ENCODE measurements at places on chromosomes 7 and 10.
A peak's percentile ranks its signal among the peaks of the same experiment; 100 is the strongest.

DNA sequence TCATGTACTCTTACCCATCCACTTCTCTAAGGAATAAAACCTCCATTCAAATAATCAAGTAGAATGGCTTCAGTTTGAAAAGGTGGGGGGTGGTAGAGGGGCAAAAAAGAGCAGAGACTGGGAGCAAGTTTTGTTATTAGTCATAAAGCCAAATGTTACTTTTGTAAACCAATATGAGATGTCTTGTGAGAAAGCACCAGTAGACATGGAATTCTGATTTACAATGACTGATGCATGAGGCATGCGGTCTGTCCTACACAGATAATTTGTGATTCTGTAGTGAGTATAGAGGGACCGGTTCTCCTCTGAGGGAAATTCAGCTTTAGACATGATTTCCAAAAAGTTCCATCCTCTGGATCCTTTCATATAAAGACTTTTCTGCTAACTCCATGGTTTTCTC lies 12.9 kb upstream of the ABCA13 start:
- DNase-seq, result no peak

GRCh38 chr7:85068799-85069198 lies 118.1 kb downstream of the SEMA3D start:
- DNase-seq, result no peak

GRCh38 chr10:131728286-131729228 lies 172.3 kb upstream of the PPP2R2D start:
- no peak for DNase-seq

- no peak for DNase-seq
These were observed 122.6 kb downstream of the KCND2 start for GRCh38 chr7:120395526-120396019.

DNA sequence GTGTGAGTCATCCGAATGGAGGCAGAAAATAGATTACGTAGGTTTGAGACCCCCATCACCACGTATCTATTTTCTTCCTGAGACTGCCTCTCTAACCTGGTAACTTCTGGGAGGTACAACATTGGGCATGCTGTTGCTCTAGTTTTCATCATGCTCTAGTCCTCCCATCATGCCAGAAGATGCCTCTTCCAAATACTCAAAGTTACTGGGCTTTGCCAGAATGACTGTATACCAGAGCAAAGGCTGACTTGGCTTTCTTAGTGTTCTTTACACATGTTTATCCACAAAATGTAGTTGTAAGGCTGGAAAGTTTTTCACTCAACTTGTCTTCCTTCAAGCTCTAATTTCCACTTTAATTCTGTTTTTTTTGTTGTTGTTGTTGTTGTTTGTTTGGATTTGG lies 370.5 kb downstream of the MDFIC start:
- DNase-seq, result no peak

DNA sequence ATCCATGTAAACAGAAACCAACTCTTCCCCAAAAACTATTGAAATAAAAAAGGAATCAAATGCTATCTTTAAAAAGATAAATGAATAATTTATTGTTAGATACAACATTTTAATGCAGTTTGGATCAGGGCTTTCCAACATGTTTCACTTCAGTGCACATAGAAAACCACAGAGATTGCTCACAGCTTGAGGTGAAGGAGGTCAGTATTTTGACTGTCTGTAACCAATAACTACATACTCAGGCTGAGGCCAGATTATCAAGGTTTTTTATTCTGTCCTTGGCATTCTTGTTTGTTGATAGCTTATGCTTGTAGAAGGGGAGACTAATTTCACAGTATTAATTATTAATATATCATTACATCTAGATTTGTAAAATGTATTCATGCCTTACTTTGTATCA lies 195.5 kb downstream of the PRKG1 start:
- no peak for DNase-seq

GRCh38 chr10:71970331-71970730 lies 6.1 kb downstream of the CHST3 start:
- DNase-seq, result peak; percentile 22

DNA sequence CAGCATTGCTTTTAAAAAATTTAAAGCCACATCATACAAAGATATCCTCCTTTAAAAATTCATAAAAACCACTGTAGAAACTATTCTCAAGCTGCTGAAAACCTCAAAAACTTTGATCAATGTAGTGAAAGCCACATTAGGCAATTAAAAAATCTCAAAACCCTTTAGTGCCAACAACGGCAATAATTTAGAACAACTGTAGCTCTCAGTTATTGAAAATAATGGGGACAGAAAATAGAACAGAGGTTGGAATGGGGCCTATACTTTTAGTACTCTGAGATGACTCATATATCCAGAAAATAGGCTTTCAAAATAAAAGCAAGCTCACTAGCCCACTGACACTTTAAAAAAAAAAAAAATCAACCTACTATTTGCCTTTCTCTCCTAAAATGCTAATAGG lies 87.5 kb downstream of the GSAP start:
- DNase-seq, result no peak

DNA sequence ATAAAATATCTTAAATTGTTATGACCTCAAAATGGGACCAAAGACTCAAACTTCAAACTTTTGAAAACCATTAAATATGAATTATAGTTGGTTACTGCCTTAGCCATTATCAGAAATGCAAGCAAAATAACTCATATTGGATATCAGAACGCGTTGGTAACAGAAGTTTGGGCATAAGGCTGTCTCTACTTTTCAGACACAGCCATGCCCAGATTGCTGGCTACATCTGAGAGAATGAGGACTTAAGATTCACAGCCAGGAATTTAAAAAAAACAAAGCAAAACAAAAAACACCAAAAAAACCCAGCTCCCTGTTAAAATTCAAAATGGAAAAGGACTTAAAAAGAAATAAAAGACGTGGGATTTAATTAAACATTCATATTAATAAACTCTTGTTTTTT lies 161.6 kb downstream of the JMJD1C start:
- no peak for DNase-seq

DNA sequence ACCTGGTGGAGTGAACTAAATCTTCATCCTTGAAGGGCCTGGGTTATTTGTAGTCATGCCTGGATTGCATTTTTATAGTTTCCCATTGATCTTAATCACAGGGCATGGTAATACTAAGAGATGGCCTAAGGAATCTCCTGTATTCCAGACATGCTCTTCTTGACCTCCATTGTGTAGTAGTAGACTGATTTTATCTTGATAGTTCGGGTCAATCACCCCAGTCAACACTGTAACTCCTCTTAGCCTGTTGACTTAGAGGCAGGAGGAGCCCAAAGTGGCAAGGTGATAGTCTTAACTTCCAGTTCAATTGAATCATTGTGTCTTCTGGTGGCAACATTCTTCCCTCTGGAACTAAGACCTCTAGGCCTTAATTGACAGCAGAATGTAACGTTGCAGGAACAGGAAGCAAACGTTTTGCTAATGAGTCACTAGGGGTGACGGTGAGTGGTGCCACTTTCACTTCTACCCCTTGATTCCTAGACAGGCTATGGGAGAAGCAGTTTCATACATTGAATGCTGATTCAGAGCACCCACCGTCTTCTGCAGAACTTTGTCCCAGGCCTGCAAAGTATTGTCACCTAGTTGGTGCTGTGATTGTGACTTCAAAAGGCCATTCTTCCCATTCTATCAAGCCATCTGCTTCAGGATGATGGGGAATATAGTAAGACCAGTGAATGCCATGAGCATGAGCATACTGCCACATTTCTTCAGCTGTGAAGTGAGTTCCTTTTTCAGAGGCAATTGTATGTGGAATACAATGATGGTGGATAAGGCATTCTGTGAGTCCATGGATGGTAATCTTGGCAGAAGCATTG lies 24.0 kb upstream of the PAPSS2 start:
- DNase-seq, result peak; percentile 63

- no peak for DNase-seq
These were observed 32.8 kb upstream of the ARHGAP12 start for GRCh38 chr10:31961277-31962074.

GRCh38 chr10:133072720-133073390 lies 14.9 kb upstream of the ADGRA1 start:
- no peak for DNase-seq

- no peak for DNase-seq
These were observed 187.2 kb upstream of the LYZL2 start for GRCh38 chr10:30816820-30817171.

GRCh38 chr7:41503438-41503837 lies 199.5 kb downstream of the INHBA start:
- DNase-seq, result no peak

- no peak for DNase-seq
These were observed 258.0 kb upstream of the LYZL1 start for GRCh38 chr10:29030900-29031299.

- DNase-seq, result no peak
These were observed 18.8 kb upstream of the GNA12 start for GRCh38 chr7:2862831-2863361.

GRCh38 chr10:72061491-72061890 lies 26.9 kb downstream of the SPOCK2 start:
- DNase-seq, result no peak

GRCh38 chr10:80281292-80281691 lies 8.2 kb downstream of the MAT1A start:
- DNase-seq, result no peak

GRCh38 chr7:136062625-136063325 lies 85.6 kb upstream of the MTPN start:
- no peak for DNase-seq

- no peak for DNase-seq
These were observed 92.1 kb upstream of the FGFR2 start for GRCh38 chr10:121690152-121690848.

- DNase-seq, result no peak
These were observed 41.3 kb upstream of the HPSE2 start for GRCh38 chr10:99276848-99277486.

DNA sequence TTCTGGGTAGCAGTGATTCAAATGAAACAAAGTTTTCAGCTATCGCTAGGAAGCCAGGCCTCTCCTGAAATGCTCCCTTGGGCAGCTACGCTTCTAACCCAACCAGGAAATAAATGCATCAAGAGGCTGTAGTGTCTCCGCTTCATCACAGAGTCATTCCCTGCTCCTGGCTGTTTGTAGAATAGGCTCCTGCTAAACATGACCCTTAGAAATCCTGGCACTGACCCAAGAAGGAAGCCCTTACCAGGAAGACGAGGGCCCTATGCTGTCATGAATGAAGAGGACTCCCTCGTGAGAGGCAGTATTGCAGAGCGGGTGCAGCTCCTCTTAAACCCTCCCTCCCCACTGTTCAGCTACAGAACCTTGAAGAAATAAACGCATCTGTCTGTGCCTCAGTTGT lies 48.3 kb downstream of the NOD1 start:
- DNase-seq, result no peak

DNA sequence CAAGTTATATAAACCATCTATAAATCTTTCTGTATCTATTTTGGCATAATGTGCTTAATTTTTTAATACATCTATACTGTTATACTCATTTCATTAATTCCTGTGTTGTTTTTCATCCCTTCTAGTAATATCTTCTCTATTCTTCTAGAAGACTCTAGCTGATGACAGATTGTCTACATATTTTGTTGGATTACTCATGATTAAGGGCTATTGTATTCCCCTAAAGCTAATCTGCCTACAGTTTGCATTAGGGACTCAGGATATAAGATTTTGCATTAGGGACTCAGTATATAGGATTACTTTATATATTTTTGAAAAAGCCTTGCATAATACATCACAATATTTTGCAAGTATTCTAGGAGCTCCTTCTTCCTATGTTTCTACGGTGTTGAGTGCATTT lies 8.3 kb upstream of the SEMA3A start:
- no peak for DNase-seq

DNA sequence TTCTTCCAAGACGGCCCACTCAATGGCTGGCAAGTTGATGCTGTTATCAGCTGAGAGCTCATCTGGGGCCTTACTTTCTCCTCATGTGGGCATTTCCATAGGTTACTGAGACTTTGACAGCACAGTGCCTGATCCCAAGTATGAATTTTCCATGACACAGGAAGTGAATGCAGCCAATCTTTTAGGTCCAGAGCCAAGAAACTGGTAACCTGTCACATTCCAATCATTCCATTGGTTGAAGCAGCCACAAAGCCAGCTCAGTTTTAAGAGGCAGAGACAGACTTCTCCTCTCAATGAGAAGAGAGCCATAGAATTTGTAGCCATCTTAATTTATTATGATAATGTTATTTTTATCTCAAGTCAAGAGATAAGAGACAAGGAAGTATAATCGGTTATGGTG lies 775.5 kb downstream of the CNTNAP2 start:
- DNase-seq, result no peak

DNA sequence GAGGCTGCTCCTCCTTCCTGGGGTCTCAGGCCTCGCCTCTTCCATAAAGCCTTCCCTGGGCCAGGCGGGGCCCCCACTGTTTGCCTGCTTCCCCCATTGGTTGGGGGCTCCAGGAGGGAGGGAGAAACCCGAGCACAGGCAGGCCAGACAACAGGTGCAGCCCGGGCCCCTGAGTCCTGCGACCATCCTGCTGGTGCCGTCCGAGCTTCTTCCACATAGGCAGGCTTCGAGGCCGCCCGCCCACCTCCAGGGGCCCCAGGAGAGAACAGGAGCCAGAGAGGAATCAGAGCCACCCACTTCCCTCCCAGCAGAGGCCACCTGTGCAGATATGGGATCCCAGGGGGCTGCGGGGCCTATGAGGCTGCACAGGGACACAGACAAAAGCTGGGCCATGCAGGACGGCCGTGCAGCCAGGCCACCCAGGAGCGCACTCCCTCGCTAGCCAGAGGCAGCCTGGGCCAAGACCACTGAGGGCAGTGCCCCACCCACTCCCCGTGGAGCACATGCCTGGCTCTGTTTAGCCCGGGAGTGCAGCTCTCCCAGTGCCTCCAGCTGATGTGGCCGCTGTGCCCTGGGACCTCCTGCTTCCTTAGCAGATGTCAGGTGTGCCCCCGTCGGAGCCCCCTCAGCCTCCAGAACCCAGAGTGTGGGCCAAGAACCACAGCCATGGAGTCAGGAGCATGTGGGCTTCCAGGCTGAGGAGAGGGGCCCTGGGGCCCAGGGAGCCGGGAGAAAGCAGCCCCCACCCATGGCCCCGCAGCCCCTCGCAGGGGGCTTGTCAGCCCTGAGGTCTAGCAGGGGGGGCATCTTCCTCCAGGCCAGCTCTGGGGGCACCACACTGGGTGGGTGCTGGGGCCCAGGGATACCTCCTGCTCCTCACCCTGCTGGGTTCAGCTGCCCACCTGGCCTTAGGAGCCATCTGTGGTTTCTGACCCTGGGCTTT lies 59.9 kb upstream of the INPP5A start:
- DNase-seq, result no peak

- no peak for DNase-seq
These were observed 107.5 kb upstream of the ANLN start for GRCh38 chr7:36281945-36282717.
